ENCODE measurements at places on chromosomes 13 and 19. TPM values are rescaled to one million over a fixed set of nuclear protein-coding genes. Genes with fewer than 3 reads are reported as not detected.

LNX2 gene
- 12.1 TPM for total RNA-seq

NCAN gene
- 0.07 TPM for total RNA-seq

LILRA2 gene
- not detected for total RNA-seq

PCDH20 gene
- not detected for total RNA-seq

SCEL gene
- 0.07 TPM for total RNA-seq

ZNF850 gene
- total RNA-seq = 1.4 TPM

ENOX1 gene
- 4.5 TPM for total RNA-seq

SLC35E1 gene
- total RNA-seq = 49.1 TPM

GRCh38 chr13:79593121-79593520 lies 112.2 kb downstream of the NDFIP2 start:
- DNase-seq = no peak

DNA sequence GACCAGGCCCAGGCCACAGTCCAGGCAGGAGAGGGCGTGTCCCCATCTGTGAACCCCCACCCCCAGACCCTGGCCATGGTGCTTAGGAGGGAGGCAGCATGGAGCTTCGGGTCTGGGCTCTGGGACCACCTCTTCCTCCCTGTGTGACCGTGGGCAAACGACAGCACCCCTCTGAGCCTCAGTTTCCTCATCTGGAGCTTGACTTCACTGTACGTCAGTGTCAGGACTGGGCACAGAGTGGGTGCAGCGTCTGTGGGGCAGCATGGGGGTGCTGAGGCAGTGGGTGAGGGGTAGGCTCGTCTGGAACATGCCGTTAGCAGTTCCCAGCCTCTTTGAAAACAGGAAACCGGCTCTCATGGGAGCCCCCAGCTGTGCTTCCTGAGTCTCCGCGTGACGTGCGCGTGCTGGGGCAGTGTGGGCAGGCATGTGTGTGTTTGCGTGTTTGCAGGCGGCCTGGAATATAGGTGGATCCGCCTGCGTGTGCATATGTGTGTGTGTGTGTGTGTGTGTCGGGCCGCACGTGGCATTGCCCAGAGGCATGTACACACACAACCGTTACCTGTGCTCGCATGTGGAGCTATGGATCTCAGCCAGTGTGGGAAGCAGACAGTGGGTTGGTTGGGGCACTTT lies 15.8 kb downstream of the ARRDC2 start:
- no peak for DNase-seq

- DNase-seq = no peak
Measured at GRCh38 chr19:40646743-40647254, 43.7 kb downstream of the NUMBL start.

DNA sequence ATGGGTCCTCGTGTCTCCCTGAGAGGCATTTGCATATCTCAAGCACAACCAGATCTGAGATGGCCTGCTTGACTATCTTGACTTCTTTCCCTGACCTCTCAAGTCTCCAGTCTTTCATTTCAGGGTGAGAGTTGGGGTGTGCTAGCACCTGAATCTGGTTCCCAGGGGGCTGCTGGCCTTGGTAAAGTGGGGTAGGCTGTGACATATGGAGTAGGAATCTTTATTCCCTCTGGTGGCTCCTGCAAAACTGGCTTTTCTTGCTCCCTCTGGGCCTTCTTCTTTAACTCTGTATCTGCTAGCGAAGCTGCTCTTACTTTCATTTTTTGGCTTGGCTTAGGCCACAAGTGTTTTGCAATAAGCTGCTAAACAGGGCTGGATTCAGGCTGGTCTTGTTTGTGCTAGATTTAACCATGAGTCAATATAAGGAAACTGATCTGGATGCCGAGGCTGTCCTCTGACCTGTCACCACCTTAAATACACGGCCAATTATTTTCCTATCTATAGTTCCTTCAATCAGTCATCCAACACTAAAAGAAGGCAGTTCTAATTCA lies 42.3 kb downstream of the ZNF493 start:
- DNase-seq = no peak

GRCh38 chr19:6381030-6381750 lies 5.5 kb upstream of the PSPN start:
- DNase-seq = no peak

DNA sequence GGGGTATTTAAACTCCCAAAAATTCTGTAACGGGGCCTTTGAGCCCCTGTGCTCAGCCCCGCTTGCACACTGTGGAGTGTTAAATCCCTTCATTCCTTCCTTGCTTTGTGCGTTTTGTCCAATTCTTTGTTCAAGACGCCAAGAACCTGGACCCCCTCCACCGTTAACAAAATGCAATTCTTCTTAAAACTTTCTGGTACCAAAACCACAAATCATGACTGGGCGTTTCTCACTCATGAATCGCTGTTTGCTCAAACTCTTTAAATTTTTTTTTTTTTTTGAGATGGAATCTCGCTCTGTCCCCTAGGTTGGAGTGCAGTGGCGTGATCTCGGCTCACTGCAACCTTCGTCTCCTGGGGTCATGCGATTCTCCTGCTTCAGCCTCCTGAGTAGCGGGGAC lies 881 bp downstream of the ZNF20 start:
- no peak for DNase-seq

GRCh38 chr19:43743059-43743458 lies 11.7 kb downstream of the SMG9 start:
- DNase-seq = no peak

DNA sequence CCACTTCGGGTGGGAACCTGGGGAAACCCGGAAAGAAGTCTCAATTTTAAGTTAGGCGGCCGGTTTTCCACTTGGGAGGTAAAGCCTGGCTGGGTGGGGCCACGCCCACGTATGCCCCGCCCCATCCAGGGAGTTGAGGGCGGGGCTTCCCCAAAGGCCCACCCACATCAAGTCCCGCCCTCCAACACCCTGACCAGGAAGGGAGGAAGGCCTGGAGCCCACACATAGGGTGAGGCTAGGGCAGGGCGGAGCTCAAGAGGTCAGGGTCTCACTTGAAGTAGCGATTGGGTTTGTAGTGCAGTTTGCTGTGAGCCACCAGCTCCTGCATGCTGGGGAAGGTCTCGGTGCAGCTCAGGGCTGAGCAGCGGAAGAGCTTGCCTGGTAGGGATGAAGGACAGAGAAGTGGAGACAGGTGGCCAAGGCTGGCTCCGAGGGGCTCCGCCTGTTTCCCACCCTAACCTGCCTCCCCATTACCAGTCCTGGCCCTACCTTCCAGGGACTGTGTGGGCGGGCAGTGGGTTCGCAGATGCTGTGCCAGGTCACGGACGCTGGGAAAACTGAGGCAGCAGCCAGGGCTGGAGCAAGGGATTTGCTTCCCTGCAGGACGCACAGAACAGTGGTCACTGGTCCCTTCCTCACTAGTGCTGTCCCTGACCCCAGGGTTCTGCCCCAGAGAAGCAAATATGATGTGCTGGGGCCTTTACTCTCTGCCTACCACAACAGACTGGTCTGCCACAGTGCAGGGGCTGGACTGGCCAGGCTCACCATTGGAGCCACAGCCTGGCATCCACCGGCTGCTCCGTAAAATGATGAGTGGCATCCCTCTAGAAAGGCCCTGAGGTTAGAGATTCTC lies 1.6 kb downstream of the ZNF414 start:
- DNase-seq = peak; percentile 67

GRCh38 chr13:60108589-60108988 lies 55.1 kb downstream of the DIAPH3 start:
- no peak for DNase-seq

DNA sequence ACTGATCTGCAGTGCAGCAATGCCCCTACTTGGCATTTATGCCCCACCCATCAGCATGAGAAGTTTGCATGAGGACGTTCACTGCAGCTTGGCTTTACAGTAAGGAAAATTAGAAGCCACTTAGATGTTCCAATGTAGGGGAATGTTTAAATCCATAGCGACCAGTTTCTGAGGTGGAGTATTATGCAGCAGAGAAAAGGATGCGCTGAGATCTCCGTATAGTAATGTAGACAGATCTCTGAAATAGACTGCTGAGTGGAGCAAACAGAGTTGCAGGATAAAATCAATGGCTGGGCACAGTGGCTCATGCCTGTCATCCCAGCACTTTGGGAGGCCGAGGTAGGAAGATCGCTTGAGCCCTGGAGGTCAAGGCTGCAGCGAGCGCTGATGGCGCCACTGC lies 10.1 kb downstream of the PGPEP1 start:
- no peak for DNase-seq

DNA sequence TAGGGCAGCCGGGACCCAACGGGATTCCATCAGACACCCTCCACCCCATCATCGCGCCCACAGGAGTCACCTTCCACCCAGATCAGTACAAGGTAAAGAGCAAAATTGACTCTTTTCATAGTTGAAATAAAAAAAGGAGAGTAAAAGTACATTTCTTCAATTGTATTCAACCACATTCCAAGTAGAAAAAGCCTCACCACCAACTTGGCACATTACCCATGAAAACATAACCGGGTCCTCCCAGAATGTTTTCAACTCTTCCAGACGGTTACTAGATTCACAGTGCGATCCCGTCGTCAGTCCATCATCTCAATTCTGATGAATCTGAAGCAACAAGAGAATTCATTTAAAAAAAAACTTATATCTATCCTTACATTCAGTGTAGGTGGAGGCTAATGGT lies 125.2 kb downstream of the RAB20 start:
- DNase-seq = no peak

GRCh38 chr19:45528744-45529419 lies 21.6 kb downstream of the VASP start:
- no peak for DNase-seq

- DNase-seq = no peak
Measured at GRCh38 chr13:42977219-42977659, 14.8 kb downstream of the EPSTI1 start.

DNA sequence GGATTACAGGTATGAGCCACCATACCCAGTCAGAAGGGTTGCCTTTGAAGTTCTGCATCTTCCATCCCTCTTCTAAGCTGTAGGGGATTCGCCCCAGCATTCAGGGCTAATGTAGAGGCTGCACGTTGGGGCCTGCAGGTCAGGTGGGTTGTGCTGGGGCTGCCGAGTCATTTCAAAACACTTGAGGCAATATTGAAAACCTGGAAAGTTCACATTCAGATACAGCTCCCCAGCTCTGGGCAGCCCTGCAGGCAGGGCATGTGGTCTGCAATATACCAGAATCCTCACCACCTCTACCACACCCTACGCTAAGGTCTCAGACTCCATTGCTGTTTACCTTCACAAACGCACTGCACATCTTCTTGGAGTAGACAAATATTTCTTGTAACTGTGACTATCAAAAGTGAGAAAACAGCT lies 24.6 kb downstream of the CCNE1 start:
- no peak for DNase-seq

- DNase-seq = no peak
Measured at GRCh38 chr19:45816236-45817009, 1.3 kb upstream of the RSPH6A start.

DNA sequence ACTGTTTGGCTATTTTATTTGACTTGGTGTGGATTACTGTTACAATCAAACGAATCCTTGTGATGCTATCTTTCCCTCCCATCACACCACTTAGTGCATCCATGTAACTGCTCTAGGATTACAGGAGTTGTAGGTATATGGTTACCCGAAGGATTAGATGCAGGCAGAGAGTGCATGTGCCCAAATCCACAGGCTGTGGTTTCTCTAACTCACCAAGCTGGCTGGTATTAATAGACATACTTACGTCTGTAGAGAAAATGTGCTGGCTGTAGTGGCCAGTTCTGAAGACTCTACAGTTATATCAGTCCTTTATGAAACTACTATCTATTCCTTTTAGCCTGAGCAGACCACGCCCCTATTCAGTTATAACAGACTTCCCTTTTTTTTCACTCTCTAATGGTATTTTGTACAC lies 1.1 kb upstream of the HMGB1 start:
- DNase-seq = no peak

GRCh38 chr13:44508562-44509077 lies 67.5 kb downstream of the TSC22D1 start:
- no peak for DNase-seq

GRCh38 chr19:41299046-41299754 lies 10.8 kb upstream of the CCDC97 start:
- no peak for DNase-seq

DNA sequence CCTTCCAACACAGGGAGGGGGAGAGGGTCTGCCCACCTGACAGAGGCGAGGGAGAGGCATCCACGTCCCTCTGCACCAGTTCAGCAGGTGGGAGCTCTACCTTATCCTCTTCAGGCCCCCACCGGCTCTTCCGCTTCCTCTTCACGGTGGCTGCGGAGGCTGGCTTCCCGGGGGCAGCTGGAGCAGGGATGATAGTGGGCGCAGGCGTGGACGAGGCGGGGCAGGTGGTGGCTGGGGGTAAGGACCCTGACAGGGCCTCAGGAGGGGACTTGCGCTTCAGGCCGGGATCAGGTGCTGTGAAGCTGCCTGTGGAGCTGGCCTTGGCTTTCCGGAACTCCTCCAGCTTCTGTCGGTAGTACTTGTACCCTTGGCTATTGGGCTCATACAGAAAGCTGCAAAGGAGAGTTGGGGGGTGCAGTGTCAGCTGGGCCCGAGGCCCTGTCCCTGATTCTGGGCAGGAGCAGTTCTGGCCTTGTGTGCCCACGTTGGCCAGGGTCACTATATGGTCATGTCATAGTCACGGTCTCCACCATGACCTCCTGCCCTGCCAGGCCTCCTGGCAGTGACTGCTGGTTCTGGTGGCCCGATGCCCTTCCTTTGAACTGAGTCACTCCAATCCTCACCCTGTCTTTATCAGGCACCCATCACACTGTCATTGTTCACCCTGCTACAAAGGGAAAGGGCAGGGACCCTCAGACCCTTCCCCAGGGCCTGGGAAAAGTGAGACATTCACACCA lies 23.2 kb downstream of the SUGP1 start:
- DNase-seq = no peak

DNA sequence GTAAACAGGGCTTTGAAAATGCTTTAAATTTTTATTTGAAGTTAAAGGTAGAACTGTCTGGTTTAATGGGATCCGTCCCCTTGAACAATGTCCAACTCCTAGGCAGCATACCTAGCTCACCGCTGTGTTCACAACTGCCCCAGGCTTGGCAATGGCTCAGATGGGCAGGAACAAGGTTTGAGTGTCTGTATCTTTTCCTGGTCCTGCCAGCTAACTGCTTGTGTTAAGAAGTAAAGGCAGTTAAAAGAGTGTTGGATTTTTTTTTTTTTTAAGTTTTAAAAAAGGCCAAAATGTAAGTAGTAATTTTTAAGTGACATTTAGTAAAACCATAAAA lies 66.7 kb upstream of the FNDC3A start:
- no peak for DNase-seq

- no peak for DNase-seq
Measured at GRCh38 chr13:46726347-46726746, 70.6 kb downstream of the ESD start.

DNA sequence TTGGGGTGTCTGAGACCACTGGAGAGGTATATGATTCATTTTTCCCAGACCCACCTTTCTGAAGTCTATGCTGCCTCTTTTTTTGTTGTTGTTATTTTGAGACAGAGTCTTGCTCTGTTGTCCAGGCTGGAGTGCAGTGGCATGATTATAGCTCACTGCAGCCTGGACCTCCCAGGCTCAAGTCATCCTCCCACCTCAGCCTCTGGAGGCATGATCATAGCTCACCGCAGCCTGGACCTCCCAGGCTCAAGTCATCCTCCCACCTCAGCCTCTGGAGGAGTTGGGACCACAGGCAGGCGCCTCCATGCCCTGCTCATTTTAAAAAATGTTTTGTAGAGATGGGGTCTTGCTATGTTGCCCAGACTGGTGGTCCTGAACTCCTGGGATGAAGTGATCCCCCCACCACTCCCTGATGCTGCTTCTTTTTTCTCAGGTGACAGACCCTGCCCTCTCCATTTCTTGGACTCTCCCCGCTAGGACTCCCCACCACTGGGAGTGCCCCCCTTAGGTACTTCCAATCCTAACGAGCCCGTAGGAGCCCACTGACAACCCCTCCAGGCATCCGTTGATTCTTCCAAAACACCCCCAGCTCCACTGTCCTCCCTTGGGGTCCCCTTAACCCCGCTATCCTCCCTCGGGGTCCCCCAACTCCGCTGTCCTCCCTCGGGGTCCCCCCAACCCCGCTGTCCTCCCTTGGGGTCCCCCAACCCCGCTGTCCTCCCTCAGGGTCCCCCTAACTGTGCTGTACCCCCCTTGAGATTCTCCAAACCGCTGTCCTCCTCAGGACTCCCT lies 45.4 kb downstream of the ARHGEF18 start:
- no peak for DNase-seq

Data from HCT116 (cell line).